ENCODE measurements at places on chromosomes 11 and 22.

GRCh38 chr11:4430051-4430450 lies 19.0 kb upstream of the OR52K2 start:
- ATAC-seq = no peak

GRCh38 chr11:70732023-70732880 lies 333.9 kb downstream of the CTTN start:
- no peak for ATAC-seq

- no peak for ATAC-seq
Observed at GRCh38 chr11:94002226-94002625, 18.9 kb upstream of the HEPHL1 start.

- ATAC-seq = no peak
Observed at GRCh38 chr11:130470832-130471706, 22.6 kb downstream of the ADAMTS15 start.

All from SK-N-SH treated with all-trans-retinoic acid at 6 μM for 48 hours (cell line).